Epithelial cell of prostate (primary cell): ENCODE measurements at places on chromosomes 3 and 15.
A peak's percentile ranks its signal among the peaks of the same experiment; 100 is the strongest.

DNA sequence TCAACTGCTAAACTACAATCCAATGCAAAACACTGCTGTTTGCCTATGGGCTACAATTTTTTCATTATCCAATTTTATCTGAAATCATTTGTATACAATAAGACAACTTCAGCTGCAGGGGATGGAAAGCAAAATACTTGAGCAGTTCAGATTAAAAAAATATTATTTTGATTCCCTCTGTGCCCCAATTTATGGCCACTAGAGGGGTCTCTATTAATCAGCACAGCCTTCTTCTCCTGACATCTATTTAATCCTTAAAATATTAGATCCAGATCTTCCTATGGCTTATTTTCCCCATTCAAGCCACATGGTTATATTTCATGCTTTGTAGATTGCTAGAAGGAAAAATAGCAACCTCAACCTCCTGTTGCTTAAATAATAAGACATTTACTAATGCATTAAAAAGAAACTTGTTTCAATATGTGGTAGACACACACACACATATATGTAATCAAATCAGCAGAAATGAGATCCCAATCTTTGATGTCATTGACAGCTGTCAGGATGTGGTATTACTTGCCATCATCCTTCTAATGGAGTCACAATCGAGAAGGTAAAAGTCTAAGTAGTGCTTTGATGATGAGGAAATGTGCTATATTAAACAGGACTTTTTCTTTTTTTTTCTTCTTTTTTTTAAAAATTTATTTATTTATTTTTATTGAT is 104.2 kb downstream of the P2RY1 start:
- no peak for DNase-seq

DNA sequence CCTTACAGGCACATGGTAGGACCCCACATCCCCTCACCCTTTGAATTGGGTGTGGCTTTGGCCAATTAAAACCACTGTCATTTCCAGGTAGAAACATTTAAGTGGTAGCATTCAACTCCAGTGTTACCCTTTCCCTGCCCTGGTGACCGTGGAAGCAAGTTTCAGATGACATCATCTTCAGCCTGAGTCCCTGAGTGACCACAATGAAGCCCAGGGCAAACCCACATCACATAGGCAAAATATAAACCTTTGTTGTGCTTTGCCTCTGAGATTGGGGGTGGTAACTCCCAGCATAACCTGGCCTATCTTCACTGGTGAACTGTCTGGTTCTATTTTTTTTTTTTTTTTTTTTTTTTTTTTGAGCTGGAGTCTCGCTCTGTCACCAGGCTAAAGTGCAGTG is 404.0 kb upstream of the WNT5A start:
- no peak for DNase-seq

GRCh38 chr15:95987886-95988573 is 342.5 kb upstream of the NR2F2 start:
- no peak for DNase-seq

GRCh38 chr15:100602823-100603393 is 519 bp downstream of the ASB7 start:
- no peak for DNase-seq

DNA sequence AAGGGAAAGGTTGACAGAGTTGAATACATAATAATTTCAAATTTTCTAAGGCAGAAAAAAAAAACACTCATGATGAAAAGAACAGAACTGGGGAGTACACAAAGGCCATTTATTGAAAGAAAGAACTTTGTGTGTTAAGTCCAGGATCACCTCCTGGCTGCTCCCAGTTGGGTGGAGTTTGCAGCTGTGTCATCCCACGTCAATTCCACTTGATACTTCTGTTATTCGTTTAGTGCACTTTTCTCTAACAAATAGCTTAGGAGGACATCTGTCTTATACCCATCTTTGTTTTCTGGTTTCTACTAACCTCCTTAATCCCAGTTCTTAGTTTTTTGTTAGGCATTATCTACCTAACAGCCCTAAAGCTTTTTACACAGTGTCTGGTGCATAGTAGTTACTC is 44.7 kb downstream of the SGO1 start:
- no peak for DNase-seq

DNA sequence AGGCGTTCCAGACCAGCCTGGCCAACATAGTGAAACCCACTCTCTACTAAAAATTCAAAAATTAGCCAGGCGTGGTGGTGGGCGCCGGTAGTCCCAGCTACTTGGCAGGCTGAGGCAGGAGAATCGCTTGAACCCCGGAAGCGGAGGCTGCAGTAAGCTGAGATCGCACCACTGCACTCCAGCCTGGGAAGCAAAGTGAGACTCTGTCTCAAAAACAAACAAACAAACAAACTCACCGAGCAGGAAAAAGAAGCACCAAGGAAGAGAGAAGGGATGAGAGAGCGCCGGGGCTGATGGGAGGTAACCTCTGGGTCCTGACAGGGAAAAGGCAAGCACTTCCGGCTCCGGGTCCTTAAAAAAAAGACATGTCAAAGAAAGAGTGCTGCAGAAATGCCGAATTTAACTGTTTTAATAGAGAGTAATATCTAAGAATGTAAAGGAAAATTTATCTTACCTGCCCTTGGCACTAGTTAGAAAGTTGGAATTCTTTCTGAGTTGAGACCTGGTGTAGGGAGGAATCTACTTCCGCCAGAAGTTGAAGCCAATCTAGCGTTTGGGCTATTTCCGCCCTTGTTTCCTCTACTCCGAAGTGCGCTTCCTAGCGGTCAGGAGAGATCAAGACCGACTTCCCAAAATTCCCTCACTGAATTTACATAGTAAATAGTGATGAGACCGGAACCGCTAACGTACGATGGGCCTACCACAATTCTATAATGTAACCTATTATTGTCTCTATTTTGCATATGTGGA is 29.1 kb downstream of the EFCAB12 start:
- DNase-seq = peak; percentile 87

DNA sequence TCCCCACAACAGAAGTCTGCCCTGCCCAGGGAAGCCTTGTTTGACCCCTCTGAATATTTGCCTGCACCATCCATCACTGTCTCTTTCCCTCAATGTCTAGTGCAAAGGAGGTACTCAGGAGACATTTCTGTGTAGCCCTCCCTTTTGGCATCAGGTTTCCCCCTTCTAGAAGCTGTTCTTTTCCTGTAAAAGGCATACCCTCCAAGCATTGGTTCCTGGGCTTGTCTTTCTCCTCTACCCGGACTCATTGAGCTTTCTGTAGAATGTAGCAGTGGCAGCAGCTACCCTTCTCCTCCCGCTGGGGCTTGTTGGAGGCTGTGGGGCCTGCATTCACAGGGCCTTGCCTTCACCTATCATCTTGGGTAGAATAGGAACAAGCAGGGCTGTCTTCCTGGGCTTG is 63.5 kb downstream of the CTDSPL start:
- DNase-seq = no peak

- no peak for DNase-seq
Observed at GRCh38 chr15:99989095-99989494, 255.9 kb upstream of the LYSMD4 start.

DNA sequence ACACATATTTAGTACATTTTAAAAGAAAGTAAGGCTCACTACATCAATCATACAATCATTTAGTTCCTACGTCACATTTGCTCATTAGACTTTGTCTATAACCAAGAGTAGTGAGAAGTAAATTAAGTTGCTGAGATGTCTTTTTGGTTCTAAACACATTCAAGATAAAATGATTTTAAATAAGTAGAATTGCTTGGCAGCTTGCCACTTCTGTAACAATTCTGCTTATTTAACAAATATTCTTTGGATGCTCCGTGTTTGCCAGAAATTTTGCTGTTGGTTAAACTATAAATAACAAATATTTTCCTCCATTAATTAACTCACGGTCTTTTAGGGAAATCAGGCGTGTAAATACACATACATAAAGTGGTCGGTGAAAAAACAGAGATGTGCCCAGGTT is 18.3 kb downstream of the SUCNR1 start:
- DNase-seq = no peak

DNA sequence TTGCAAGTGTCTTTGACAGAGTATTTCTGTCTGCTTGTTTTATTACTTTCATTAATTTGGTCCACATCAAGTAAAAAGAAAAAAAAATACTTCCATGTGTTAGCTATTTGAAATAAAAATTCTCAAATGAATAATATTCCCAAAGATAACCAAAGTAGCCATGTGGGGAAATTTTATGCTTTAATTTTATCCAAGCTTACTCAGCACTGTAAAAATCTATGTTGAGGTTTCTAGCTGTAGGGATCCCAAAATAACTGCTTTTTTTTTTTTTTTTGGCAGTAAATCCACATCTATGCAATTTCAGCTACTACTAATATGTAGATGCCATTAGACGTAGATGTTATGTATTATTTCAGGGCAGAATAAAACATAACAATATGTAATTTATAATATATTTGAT is 35.4 kb upstream of the CNTN6 start:
- no peak for DNase-seq

DNA sequence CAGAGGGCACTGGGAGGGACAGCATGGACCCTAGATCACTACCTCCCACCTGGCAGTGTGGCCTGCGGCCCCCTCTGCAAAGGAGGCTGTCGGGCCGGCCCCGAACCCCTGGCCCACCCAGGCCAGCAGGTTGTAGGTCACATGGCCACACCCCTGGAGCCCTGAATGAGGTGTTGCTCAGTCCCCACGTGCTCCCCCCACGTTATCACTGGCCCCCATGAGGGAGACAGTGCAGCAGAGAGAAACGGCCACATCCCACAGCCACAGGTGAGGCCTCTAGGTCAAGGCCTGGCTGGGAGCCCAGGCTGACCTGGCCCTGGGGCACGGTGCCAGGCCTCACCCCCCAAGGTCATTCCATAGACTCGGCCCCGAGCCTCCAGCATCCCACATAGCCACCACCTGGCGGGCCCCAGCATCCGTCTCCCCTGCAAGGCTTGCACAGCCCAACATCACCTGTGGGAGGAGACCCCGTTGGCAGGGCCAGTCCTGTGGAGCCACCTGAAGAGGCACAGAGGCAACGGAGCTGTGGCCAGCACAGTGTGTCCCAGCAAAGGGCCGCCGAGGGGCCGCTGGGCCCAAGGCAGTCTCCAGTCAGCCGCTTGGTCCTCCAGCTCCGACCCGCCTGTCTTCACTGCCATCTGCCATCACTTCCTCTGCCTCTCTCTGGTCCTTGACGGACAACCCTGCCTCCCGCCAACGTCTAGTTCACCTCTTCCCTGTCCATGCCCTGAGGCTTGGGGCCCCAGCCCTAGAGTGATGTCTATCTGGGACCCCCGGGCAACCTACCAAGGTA is 53.1 kb downstream of the DNAJB8 start:
- DNase-seq = no peak

DNA sequence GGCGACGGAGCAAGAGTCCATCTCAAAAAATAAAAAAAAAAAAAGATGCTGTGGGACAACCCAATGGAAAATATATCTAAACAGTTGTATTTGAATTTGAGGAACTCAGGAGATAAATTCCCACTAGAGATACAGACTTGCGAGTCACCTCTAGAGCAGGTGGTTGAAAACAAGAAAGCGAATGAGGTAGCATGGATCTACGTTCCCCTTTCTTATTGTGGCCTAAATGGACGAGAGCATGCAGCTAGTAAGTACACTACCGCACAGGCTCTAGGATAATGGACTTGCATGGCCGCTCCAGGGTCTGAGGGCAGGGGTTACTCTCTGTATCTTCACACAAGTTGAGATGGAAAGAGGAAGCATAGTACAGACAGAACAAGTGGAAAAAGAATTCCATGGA is 63.5 kb upstream of the TGFBR2 start:
- DNase-seq = no peak

DNA sequence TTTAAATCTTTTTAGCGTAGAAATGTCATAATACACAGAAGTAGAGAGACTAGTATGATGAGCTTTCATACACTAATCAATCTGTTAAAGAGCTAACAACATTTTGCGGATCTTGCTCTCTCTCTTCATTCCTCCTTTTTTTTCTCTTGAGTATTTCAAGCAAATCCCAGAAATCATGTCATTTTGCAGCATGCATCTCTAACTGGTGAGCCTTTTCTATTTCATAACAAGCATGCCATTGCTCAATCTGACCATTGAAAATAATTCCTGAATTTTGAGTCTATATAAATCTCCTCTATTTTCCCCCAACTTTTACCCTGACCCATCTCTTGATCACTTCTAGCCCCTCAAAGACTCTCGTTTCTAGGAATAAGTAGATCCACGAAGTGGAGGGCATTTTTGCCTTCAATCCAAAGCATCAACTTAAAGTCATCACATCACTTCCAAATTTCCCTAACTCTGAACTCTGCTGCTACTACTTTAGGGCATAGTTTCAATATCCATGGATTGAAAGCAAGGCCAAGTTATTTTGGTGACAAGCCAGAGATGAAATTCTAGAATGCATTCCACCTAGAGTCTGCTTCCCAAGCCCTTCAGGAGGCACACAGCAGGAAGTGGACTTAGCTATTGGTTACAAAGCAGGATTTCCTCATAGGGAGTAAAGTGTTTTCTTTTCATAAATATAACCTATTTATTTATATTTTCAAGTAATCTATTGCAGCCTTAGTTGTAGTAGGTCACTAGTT is 253.5 kb upstream of the ZPLD1 start:
- DNase-seq = no peak

GRCh38 chr3:76900596-76900995 is 139.3 kb upstream of the ROBO2 start:
- DNase-seq = no peak

- no peak for DNase-seq
Observed at GRCh38 chr15:68713874-68714273, 106.8 kb downstream of the ANP32A start.

DNA sequence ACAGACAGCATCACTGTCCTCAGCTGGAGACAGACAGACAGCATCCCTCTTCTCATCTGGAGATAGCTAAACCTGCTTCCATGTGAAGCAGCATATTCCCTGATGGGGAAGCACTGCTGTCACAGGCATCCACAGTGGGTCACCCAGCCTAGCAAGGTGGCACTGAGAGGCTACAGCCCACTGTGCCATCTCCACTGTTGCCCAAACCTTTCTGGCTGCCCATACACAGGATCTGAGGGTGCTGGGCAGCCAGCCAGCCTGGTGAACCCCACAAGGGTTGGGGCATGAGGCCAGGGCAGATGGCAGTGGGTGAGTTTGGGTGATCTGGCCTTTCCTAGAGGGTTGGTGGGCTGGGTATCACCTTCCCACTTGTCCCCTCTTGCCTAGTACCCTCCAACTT is 11.7 kb downstream of the CHST13 start:
- DNase-seq = no peak

DNA sequence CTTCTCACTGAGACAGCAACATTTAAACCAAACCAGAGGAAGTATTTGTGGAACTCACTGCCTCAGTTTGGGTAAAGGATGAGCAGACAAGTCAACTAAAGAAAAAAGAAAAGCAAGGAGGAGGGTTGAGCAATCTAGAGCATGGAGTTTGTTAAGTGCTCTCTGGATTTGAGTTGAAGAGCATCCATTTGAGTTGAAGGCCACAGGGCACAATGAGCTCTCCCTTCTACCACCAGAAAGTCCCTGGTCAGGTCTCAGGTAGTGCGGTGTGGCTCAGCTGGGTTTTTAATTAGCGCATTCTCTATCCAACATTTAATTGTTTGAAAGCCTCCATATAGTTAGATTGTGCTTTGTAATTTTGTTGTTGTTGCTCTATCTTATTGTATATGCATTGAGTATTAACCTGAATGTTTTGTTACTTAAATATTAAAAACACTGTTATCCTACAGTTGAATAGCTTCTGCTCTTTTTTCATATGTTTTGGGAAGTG is 23.3 kb downstream of the CLDN18 start:
- DNase-seq = no peak

- DNase-seq = no peak
Observed at GRCh38 chr3:66738625-66739365, 238.0 kb upstream of the LRIG1 start.

- DNase-seq = no peak
Observed at GRCh38 chr3:157301755-157302154, 134.9 kb upstream of the PTX3 start.

- no peak for DNase-seq
Observed at GRCh38 chr15:46266661-46267060, 631.8 kb downstream of the SQOR start.

- no peak for DNase-seq
Observed at GRCh38 chr15:64650552-64650951, 124.8 kb downstream of the RBPMS2 start.
